ENCODE measurements at places on chromosomes 4 and X.

DNA sequence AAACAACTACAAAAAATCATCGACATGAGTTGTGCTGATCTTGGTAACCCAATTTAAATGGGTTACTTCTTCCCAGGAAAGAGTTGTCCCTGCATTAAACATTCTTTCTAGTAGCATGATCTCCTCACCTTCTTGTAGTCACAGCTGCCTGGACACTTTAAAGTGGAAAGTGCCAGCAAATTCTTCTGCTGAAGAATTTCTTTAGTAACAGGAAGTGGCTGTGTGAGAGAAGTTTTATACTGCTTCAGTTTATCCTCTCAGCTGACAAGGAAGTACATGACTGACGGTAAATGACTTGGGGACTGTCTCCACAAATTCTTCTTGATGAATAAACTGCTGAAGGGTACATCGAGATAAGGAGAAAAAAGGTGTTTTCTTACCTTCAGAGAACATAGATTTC is 18.2 kb upstream of the TNIP3 start:
- DNase-seq = no peak

DNA sequence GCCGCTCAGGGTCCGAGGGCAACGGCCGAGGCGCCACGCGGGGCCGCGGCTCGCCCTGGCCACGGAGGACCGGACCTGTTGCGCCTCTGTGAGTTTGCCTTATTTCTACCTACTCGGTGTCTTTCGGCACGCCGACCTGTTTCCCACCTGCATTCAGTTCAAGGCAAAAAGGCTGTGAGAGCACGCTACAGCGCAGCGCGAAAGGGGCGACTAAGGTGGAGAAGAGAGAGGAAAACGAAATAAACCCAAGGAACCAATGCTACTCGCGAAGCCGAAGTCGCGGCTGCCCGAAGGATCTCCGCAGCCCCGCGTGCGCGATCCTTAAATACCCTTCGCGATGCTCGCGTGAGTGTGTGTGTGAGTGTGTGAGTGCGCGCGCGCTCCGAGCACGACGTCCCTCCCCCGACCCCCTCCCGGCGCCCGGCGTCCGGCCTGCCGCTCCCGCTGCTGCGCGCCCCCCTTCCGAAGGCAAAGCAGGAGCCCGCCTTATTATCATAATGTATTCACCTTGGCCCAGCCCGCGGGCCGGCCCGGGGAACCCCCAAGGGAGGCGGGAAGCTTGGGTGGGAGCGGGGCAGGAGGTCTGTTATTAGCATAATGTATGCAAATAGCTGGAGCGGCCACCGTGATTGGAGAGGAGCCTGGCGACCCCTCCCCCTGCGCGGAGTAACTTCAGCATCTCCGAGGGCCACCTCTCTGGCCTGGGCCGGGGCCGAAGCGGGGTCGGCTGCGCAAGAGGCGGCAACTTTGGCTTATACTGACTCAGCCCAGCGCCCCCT is at the start of gene COL25A1:
Gene COL25A1 (minus strand): TSS at position 298 of the 779 bp plus-strand sequence.
- DNase-seq = peak; percentile 63

DNA sequence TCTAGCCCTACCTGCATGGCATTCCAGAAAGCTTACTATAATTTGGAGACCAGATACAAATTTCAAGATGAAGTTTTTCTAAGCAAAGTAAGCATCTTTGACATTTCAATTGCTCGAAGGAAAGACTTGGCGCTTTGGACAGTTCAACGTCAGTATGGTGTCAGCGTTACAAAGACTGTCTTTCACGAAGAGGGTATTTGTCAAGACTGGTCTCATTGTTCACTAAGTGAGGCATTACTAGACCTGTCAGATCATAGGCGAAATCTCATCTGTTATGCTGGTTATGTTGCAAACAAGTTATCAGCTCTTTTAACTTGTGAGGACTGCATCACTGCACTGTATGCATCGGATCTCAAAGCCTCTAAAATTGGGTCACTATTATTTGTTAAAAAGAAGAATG is 17.6 kb downstream of the THAP9 start:
- DNase-seq = no peak

DNA sequence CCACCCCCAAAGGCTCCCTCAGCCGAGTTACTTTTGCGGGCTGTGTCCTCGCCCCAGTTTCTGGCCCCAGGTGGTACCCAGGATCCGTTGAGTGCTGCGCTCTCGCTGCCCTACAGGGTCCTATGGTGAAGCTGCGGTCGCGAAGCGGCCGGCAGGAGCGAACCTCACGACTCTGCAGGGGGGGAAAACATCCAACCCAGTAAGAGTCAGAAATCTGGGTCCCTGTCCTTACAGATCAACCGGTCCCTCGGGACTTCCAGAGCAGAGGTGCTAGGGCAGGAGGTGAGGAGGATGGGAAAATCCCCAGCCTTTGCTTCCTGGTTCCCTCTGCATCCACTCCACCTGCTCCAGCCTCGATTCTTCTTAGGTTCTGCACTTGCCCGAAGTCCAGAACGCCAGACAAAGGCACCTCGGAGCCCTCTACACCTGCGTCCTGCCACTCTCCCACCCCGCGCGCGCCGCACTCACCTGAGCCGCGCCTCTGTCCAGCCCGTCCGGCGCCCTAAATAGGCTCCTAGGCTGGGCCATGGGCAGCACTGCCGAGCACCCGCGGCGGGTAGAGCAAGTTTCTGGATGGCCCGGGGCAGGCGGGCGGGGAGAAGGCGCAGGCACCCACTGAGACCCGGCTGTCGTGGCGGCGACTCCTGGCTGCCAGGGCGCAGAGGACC is at the start of gene HS3ST1:
Gene HS3ST1 (minus strand): TSS at position 664 of the 668 bp plus-strand sequence. CDS start 28,889 bp downstream, outside the sequence.
- no peak for DNase-seq

DNA sequence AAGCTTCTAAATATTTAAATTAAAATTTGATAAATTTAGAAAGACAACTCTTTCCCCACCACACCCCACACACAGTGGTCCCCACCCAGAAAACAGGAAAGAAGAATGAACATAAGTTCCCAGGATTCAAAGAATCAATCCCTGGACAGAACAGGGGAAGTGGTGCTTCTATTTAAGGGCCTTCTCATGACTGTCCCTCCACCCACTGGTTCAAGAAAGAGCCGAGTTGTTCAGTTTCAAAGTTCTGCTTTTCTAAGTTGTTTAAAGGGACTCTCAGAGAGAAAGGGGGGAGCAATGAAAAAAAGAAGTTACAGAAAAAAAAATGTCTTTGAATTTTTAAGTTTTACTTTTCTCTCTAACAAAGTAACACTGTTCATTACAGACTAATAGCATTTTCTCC is 195.8 kb downstream of the PDGFC start:
- DNase-seq = no peak

DNA sequence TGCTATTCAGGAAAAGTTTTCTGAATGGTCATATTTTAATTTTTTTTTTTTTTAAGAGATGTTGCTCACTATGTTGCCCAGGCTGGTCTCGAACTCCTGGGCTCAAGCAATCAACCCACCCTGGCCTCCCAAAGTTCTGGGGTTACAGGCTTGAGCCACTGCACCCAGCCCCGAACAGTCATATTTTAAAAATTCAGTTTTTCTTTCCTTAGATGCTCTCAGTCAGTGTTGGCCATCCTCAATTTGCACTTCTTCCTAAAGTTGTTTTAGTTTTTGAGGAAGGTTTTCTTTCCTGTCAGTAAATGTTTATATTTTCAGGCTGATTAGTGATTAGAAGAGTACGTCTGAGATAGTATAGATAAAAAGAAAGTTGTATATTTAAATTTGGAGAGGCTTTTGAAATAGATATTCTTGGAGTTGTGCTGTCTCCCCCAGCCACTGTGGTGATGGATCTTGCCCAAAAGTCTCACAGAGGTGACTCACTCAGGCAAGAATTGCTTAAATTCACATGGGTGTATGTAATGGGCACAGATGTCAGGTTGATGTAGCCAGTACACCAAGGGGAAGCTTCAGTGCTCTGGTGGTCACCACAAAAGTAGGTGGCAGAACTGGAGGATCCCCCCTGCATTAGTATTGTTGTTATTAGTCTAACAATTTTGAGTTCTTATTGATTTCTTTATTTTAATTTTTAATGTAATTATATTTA is 72.2 kb upstream of the ELOVL6 start:
- DNase-seq = peak; percentile 74

GRCh38 chr4:183030309-183030708 is 68.7 kb upstream of the WWC2 start:
- DNase-seq = no peak

GRCh38 chrX:68440940-68441339 is 7.6 kb upstream of the OPHN1 start:
- peak; percentile 61 for DNase-seq

GRCh38 chr4:173014113-173014558 is 154.5 kb upstream of the GALNT7 start:
- DNase-seq = peak; percentile 67

DNA sequence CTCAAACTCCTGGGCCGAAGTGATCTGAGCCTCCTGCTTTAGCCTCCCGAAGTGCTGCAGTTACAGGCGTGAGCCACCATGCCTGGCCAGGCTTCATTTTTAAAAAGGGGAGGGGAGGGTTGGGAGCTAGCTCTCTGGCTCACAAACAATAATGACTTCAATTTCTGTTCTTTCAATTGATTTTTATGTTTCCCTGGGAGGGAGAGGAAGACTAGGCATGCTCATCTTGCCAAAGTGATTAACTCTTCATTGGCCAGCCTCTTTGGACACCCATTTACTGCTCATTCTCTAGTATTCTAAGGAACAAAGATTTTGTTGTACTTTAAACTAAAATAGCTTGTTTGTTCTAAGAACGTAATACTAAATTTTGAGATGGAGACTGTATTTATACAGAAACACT is 43.4 kb upstream of the TRIM2 start:
- DNase-seq = no peak

GRCh38 chr4:962231-963208 is 10.8 kb downstream of the DGKQ start:
- DNase-seq = no peak

DNA sequence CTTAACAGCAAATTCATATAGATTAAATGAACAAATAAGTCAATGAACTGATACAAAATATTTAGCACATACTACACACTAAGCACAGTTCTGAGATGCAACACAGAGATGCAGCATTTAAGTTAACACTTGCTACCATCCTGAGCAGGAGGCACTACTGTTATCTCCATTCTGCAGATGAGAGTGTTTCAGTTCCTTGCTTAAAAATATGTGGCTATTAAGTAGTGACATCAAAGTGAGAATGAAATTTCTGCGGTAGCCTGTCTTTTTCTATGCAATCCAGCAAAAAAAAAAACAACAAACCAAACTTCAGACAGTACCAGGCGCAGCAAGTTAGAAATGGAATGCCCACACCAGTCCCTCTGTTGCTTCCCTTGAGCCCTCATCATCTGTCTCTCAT is 90.8 kb downstream of the SHISA3 start:
- no peak for DNase-seq

DNA sequence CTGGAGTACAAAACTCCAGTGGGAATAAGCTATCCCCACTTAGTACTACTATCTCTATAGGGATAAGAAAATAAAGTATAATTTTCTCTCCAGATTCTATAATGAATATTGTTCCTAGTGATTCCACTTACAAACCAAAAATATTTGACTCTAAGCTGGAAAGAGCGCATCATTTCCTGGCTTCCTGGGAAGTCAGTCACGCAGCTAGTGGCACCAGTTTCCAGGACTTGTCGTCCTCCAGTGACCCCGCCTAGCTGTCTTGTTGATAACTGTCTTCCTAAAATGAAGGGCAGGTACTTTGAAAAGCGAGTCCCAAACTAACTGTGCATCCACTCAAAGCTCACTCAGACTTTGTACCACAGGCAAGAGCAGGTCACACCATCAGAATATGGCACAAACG is 39.3 kb downstream of the LNX1 start:
- no peak for DNase-seq

DNA sequence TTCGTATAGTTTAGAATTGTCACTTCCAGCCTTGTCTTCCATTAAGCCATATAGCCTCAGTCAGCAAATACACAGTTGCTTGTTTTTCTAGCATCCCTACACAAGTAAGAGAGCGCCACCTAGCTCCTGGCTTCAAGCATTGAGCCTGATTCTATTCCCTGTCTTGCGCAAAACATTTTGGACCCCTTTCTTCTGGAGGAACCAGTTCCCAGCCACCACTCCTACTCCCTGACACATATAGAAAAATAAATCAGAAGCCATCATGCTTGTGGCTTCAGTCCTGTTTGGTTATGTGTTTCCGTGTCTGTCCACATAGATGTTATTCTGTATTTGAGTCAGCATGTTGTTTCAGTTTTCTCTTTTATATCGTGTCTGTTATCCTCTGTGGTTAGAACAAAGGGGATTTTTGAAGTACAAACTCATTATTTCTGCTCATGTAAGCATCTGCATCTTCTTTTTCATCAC is 59.9 kb downstream of the GK start:
- DNase-seq = peak; percentile 1

DNA sequence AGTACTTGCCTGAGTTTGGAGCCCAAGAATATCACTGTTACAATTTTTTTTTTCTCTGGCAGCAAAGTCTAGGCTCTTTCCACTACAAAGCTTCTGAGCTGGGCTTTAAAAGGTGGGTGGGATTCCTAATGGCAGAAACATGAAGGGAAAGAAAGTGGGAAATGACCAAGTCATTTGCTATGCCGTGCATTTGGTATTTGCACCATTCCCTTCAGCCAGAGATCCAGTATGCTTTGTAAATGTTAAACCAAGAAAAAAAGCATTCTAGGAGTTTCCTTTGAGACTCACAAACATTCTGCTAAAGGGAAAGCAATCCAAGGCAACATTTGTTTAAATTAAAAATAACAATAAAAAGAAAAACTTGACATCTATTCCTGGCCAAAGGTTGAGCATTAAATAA is 451.2 kb downstream of the RAB28 start:
- no peak for DNase-seq

DNA sequence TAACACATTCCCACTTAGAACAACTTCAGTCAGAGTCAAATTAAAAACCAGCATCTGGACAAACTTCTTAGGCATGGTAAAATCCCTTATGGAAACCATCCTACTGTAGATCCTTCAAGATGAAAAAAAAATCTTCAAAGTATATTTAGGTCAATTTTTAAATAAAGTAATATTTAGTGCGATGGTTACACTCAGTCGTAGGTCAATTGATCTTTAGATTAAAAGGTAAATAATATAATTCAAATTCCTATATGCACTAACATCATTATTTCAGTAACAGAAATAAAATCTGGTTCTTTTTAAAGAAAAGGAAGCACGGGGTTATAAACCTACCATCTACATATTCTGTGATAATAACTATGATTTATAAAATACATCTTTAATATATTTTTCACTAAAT is at the start of gene UGT2A2:
Gene UGT2A2 (minus strand): TSS at position 101 of the 400 bp plus-strand sequence. CDS start 2 bp downstream, at position 99.
- no peak for DNase-seq

DNA sequence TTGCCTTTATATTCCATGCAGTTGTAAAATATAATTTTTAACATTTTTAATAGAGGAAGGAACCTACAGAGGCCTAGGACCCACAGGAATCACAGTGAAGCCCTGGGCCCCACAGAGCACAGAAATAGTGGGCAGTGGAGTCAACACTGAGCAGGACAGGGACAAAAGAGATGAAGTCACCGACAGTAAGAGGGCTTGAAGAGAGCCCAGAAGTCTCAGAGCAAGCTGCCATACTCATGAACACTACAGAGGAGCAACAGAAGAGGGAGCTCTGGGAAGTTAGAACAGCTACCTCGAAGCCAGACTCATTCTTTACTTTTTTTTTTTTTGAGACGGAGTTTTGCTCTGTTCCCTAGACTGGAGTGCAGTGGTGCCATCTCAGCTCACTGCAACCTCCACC is 149.3 kb upstream of the TENM3 start:
- DNase-seq = no peak

Data from NCI-H226 (cell line).